ENCODE measurements at places on chromosomes 11 and 22.

DNA sequence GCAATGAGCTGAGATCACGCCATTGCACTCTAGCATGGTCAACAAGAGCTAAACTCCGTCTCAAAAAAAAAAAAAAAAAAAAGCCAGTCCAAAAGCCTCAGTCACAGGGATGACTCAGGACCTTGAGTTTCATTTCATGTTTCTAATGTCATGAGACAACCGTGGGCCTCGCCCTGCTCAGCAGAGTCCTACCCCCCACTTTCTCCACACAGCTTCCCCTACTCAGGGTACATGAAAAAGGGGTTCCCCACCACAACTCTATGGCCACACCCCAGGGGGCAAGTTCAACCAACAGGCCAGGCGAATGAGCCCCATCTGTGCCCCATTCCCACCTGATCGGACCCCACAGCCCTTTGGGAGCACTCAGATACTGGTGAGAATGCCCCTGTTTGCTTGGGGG is 24.3 kb upstream of the ADA2 start:
- no peak for DNase-seq

DNA sequence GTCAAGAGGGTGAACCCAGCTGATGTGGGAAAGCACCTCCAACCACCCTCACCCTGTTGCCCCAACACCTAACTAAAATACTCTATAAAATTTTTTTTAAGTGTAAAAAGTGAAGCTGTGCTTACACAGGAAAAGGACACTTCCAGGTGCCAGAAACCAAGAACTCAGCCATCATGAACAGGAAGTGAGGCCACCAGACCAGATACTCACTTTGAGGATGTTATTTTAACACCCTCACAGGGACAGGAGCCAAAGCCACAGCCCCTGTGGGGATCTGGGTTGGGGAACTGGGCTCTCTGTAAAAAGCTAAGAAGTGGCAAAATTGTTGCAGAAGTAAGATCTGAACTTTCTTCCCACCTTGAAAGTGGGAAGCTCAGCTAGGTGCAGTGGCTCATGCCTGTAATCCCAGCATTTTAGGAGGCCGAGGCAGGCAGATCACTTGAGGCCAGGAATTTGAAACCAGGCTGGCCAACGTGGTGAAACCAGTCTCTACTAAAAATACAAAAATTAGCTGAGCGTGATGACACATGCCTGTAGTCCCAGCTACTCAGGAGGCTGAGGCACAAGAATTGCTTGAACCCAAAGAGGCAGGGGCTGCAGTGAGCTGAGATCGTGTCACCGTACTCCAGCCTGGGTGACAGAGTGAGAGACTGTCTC is 3.8 kb downstream of the RSPH14 start:
- peak; percentile 92 for DNase-seq

DNA sequence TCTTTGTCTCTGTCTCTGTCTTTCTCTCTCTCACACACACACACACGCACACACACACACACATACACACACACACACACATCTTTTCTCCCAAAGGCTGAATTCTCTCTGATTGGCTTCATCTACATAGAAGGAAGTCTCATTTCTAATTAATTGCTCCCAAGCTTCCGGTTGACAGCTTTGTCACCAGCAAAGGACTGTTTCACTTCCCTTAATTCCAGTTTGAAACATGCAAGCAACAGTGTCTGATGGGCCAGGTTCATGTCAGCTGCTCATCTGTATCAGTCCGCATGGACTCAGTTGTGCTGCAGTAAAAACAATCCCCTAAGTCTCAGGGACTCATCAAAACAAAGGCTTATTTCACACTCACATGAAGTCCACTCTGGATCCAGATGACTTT is 16.2 kb upstream of the PVALB start:
- no peak for DNase-seq

DNA sequence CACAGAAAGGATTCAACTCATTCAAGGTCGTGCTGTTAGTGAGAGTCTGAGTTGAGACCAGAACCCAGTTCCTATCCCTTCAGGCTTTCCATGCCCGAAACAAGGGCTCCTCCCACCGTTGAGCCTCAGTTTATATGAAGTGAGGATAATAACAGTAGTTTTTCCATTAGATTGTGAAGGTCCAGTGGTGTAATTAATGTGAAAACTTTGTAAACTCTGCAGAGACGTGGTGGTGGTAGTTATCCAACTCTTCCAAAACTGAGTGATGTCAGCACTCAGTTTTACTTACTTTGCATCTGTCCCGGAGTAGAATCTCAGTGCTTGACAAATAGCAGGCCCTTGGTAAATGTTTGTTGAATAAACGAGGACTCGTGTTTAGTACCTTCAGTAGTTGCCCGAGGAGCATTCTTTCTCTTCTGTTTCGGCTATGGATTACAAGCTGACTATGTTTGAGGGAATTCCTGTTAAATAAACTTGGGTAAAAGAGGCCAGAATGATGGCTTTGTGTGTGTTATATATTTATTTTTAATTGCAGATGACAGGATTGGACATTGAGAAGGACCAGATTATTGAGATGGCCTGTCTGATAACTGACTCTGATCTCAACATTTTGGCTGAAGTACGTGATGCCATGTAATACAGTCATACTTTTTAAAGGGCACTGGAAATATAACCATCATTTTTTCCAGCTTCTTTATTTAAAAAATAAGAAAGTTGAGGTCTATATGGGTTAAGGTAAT is 1.0 kb downstream of the REXO2 start:
- no peak for DNase-seq

GRCh38 chr22:20292673-20293232 is 24.6 kb upstream of the RTN4R start:
- DNase-seq, result no peak

DNA sequence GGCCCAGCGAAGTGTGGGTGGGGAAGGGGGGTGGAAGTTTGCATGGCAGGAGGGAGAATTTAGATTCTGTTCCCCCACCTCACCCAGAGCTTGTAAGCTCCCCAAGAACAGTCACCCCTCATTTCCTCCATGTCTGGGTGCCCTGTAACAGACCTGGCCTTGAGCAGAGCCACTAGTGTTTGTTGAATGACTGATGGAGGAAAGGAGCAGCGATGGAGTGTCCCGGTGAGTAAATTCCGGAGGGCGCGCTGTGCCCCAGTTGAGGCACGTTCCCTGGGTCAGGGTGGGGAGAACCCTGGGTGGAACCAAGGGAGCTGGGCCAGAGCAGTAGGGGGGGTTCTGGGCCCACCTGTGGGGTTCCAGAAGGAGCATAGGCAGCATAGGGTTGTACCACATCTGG is 827 bp downstream of the NAALADL1 start:
- DNase-seq, result no peak

- no peak for DNase-seq
These were observed 14.2 kb downstream of the TSPAN18 start for GRCh38 chr11:44740967-44741366.

DNA sequence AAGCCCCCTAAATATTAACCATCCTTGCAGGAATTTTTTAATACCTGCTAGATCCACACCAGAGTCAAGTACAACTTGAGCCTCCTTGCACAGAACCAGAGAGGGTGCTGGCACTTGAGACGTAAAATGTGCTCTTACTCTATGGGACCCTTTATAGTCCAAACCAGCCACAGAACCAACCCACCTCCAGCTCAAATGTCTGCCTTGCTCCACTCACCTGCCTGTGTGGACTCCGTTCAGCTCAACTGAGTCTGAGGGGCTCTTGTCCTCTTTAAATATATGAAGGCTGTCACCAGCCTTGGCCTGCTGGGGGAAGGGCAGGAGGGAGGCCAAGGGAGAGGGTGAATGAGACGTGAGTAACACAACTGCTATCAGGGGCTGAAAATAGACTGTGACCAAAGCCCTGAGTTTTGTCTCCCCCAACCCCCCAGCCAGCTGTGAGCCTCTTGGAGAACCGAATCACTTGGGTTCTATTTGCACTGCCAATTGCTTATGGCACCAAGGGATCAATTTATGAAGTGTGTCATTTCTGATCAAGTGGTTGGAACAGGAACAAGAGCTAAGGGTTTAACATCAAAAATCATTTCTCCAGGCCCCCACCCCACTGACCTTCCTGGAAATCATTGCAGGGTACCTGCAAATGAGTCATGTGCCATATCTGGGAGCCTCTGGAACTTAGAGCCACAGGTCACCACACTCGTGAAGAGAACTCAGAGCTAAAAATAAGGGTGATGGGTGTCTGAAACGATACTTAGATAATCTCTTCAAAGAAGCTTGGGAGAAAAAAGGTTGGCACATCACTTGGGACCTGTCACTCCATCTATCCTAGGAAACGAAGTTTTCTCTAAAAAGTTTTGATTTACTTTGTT is at the start of gene CSRP3:
CSRP3 (minus strand) TSS at position 247 of the 869 bp plus-strand sequence. CDS start 9,535 bp downstream, outside the sequence.
- no peak for DNase-seq

GRCh38 chr22:32073823-32074380 is 30.8 kb downstream of the SLC5A1 start:
- no peak for DNase-seq

- DNase-seq, result no peak
These were observed 77.4 kb upstream of the CSNK2A3 start for GRCh38 chr11:11430431-11430830.

DNA sequence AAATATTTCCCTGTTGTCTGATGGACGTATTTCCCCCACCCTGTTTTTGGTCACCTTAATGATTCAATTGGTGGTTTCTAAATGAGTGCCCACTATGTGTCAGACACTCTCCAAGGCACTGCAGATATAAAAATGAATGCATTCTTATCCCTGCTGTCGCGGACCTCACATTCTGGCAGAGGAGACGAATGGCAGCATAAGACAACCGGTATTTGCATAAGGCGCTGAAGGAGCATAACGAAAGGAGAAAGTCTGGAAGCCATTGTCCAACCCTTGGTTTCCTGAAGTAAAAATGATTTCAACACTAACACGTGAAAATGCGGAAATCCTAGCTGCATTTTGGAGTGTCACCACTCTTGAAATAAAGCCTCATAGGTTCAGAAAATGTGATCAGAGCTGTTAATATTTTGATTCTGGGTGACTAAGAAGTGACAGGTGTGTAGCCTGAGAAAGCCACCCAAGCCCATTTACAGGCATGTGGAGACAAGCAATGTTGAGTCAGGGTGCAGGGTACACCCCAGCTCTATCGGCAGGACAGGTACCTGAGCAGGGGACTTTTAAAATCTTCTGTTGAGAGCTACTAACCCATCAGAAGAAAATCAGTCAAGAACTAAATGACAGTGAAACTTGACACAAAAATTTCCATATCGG is 10.1 kb upstream of the GAB2 start:
- no peak for DNase-seq

- no peak for DNase-seq
These were observed 11.2 kb downstream of the UBASH3B start for GRCh38 chr11:122666743-122667142.

GRCh38 chr11:124938206-124938765 is 2.4 kb upstream of the HEPACAM start:
- no peak for DNase-seq

DNA sequence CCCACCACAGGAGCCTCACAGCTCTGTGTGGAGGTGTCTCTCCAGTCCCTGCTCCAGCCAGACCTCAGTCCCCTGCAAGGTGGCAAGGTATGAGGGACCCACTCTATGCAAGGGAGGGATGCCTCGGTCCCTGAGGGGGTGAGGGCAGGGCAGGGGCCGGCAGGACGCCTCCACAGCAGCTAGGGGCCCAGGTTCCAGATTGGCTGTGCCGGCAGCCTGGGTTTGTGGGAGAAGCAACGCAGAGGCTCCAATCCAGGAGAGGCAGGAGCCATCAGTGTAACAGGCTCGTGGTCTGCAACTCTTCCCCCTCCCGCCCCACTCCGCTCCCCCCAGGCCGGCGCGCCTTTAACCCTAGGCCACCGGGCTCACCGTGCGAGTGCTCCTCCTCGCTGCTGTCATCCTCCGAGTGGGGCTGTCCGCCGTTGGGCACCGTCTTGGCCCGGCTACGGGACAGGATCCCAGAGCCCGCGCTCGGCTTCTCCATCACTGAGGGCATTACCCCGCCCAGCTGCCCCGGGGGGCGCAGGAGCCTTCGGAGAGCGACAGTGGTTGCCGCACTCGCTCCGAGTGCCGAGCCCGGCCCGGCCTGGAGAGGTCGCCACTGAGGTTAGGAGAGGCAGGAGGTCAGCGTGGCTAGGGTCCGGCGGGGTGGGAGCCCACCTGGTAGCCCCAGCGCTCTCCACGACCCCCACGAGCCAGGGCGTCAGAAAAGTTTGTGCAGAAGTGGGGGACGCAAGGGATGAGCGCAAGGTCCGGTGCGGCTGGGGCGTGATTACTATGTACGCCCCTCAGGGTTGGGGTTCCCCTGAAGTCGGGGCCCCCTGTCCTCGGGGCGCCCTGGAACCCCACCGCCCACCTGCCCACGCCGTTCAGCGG is 765 bp downstream of the RCOR2 start:
- peak; percentile 38 for DNase-seq

DNA sequence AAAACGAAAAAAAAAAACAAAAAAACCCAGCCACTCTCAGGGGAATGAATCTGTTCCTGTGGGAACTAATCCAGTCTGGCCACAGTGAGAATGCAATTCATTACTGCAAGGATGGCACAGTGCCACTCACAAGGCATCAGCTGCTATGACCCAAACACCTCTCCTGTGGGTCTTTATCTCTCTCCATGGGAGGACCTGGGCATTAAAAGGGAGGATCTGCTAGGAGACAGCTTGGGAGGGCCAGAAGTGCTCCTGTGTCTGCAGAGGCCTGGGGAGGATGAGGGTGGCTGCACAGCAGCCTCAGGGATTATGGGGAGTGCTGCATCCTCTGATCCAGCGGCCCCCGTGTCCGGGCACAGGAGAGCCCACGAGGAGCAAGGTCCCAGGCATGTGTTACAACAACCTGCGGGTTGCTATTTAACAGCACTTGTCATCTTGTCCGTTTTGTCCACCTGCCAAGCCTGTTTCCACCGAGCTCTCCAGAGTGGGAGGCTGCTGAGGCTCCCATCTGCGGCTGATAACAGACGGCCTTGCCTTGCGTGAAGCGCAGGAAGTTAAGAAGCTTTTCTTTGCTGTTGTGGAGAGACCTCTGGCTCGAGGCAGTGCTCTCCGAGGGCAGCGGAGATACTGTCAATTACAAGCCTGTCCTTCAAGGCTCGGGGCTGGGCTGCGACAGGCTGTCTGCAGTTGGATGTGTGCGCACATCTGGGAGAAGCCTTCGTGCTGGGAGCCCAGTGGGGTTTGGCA is 97.7 kb downstream of the NXPE2 start:
- no peak for DNase-seq

GRCh38 chr11:12922418-12922817 is 86.7 kb upstream of the RASSF10 start:
- no peak for DNase-seq

- no peak for DNase-seq
These were observed 1.7 kb downstream of the RPS19BP1 start for GRCh38 chr22:39530692-39531331.

DNA sequence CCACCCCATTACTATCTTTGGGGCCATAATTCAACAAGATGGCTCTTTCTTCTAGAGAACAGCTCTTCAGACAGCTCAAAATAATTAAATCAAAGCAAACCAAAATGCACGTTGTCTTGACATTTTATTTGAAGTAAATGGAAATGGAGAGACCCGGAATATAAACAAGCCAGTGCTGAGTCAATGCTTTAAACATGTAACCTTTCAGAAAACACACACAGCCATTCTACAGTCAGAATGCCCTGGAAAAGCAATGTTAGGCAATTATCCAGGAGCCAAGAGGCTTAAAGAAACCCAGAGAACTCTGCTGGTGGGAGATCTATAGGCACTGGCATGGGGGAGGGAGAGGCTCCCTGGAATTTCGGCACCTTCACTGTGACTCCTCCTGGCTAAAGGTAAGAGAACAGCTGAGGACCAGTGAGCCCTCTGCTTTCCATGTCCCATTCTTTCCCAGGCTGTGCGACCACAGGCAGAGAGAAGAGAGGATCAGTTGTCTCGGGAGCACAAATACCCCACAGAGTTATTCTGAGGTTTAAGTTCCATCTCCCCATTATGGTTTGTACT is 254.0 kb upstream of the CCDC90B start:
- no peak for DNase-seq

Measured in immature natural killer cell (primary cell).